ENCODE measurements at places on chromosomes 2 and 18.

DNA sequence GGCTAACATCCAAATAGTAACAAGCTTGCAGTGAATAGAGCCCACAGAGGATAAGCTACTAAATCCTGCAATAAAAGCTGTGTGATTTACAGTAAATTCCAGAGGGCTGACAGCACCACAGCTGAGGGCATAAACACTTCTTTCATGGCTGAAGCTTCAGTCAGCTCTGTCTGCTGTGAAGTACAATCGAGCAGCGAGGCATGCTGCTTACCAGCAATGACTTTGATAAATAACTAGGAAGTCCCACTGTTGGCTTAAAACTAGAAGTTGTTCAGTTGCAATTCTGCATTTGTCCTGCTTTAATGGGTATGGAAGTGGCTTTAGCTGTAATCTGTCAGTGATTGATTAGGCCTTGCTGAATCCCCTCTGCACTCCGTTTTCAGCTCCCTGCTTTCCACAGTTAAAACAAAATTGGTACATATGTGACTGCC, 65.2 kb upstream of the FIGN start:
- DNase-seq, result peak; percentile 39

DNA sequence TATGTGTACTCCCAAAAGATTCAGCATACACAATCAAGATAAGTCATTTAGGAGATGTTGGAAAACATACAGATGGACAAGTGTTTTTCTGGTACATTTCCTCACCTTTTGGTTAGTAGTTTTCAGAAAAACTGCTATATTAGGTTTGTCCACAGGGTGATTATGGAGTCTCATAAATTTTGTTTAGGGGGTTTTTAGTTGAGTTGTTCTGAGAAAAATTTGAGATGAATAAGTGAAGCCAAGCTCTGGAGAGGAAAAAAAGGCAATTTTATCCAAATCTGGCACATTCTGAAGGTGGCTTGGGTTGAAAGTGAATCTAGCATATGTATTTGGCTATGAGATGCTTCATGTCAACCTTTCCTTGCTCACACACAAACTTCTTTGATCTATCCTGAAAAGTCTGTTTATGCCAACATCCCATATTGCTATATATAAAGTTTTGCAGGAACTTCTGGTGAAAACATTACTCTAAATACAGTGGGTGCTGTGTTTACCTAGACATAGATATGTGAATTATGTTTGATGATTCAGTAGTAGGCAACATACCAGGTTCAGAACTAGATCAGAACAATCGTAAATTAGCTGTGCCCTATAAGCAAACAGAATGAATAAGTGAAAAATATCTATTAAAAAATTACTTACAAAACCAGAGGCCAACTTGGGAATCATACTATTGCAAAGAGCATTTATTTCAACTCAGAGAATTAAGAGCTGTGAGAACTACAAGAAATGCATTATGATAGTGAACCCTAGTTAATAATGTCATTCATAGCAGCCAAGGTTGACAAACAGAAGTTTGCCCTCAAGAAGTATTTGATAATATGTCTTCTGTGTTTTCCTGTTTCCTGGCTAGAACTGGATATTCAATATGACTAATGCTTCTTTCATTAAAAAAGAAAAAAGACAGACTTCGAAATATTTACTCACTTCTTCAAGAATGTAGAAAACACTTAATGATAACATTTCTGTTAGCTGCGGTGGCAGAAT, 552.0 kb downstream of the IRS1 start:
- peak; percentile 5 for DNase-seq

GRCh38 chr18:56738184-56738583, 87.0 kb downstream of the WDR7 start:
- DNase-seq, result no peak

DNA sequence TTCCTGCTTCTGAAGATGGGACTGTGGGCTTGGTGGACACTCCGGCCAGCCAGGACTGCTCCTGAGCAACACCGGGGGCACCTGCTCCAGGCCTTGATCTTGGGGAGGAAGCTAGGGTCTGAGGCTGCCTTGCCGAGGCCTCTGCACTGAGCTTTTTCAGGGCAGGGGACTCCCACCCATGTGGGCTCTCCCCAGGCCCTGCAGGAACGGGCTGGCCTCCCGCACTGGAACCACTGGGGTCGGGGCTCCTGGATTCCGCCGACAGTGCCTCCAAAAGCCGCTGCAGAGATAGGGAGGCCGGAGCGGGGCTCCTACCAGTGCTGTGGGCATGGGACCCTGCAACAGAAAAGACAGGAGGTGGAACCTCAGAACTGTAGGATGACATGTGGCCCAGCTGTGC, 7.6 kb upstream of the ADRA2B start:
- DNase-seq, result no peak

- no peak for DNase-seq
Observed at GRCh38 chr2:128179461-128179755, 88.4 kb downstream of the UGGT1 start.

DNA sequence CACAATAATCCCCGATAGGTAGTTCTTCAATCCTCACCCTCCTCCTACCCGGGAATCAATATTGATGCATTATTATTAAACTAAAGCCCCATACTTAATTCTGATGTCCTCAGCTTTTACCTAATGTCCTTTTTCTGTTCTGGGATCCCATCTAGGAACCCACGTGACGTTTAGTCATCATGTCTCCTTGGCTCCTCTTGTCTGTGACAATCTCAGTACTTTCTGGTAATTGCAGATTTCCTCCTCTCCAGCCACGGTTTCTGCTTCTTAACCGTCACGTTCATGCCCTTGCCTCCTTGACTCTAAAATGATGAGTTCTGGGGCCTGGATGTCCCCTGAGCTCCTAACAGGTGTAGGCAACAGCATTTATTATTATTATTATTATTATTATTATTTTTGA, 2.9 kb upstream of the DGKD start:
- no peak for DNase-seq

DNA sequence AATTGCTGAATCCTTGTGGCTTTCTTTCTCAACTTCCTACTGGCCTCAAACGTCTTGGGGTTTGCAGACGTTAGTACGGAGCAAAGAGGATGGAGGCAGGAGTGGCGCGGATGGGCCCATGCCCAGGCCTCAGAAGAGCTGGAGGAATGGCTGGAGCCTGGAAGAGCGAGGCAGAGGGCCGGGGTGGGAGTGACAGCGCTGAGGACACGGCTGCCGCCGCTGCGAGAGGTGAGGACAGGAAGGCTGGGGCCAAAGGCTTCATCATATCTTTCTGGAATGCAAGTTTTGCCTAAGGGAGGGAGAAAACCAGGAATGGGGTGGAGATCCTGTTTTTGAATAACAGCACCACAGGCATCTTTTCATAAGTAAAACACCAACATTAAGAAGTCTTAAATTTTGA, 178.5 kb upstream of the SESTD1 start:
- DNase-seq, result peak; percentile 37

DNA sequence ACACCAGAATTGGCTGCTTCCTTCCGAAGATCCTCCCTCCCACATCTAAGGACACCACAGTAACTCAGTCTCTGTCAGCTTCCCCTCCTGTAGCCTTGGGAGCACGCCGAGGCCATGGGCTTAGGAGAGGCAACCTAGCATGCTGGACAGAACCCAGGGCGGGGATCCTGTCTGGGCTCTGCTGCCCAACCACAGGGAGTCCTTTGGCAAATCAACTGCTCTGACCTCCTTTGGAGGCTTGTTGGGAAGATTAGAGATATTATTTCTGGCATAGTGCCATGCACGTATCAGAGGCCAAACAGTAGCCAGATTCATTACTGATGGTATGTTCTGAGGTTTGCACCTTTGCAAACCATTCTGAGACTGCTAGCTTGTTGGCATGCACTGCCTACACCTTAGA, 262.7 kb upstream of the EPAS1 start:
- peak; percentile 47 for DNase-seq

GRCh38 chr2:159553727-159554126, 62.6 kb downstream of the BAZ2B start:
- DNase-seq, result no peak

DNA sequence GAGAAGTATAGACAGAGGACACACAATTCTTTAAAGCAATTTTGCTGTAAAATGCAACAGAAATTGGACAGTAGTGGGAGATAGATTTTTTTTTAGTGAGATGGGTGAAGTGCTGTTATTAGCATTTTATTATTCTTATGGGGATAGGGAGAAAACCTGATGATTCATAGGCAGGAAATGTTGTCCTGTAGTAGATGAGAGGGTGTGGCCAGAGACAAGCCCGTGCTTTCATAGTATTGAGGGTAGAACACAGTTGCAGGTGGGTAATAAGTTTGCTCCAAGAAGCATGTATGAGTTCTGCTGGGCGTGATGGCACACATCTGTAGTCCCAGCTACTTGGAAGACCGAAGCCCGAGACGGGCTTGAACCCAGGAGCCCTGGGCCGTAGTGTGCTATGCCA, 128.3 kb upstream of the ARHGAP28 start:
- DNase-seq, result no peak

- no peak for DNase-seq
Observed at GRCh38 chr2:110827511-110827910, 95.1 kb downstream of the ACOXL start.

DNA sequence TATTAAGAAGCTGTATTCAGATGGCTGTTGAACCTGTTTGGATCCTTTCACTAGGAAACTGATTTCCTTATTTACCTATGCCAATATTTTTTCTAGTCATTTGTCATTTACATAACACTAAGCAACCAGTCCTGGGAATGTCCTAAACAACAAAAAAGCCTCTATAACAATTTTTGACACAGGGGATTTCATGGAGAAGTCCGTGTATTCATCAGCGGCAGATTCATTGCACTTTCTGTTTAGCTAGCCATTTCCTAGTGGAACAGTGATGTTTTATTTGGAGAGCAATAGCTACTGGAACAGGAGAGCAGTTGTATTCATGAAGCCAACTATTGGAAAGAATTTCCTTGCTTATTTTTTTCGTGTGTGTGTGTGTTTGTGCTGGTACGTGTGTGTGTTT, 604.3 kb upstream of the POU3F3 start:
- DNase-seq, result no peak

GRCh38 chr18:77127769-77128671, 4.6 kb downstream of the MBP start:
- peak; percentile 94 for DNase-seq

- no peak for DNase-seq
Observed at GRCh38 chr2:31785876-31786275, 205.1 kb upstream of the SRD5A2 start.

GRCh38 chr2:217901835-217902378, 100.9 kb downstream of the TNS1 start:
- DNase-seq, result peak; percentile 84

DNA sequence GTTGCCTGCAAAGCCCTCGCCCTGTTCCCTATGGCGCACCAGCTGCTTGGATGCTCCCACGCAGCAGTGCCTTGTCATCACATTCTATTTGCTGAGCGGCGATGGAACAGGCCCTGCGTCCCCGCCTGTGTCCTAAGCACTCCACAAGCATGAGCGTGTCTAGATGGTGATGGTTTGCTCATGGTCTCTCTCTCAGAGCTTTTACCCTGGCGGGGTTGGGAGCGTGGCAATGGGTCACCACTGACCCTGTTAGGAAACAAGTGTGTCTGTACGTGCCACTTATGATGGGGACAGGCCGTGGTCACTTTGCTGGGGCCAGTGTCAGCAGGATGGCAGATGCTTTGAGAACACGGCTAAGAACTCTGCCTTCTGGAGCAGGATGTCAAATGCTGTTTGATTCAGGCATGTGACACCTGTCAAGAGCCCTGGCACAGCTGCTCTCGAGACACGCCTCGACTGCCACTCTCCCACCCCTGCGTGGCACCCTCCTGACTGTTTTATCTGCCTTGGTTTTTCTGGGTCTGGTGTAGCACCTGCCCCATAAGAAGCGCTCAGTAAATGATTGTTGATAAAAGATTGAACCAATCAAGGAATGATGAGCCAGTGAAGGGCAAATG, 44.2 kb downstream of the RRM2 start:
- DNase-seq, result no peak

DNA sequence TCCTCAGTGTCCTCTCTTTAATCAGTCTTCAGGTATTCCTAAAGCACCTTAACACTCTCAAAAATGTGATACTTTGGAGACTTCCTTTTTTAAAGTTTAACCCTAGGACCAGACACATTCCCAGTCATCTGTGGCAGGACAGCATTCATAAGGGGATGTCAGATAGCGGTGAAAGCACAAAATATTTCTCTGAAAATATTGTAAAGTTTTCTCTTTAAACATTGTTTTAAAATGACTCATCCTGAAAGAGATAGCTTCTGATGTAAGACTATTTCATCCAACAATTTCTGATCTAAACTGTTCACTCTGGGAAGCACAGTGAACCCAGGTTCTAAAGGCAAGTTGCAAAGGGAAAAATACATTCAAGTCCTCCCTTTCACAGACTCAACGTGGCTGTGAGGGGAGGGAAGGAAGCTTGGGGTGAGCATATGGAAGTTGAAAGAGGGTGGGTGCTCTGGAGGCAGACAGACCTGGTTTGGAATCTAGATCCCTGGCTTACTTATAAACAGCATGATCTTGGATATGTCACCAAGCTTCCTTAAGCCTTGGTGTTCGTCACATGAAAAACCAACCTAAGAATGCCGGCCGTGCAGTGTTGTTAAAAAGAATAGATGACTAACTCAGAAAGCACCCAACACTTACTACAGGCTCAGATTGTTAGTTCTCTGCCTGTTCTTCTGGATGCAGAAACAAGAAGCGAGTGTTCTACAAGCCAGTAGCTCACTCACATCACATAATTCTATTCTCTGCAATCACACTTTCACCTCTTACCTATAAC, 12.1 kb downstream of the GALNT14 start:
- DNase-seq, result peak; percentile 54

- peak; percentile 75 for DNase-seq
Observed at GRCh38 chr2:176490061-176490861, 221.0 kb downstream of the MTX2 start.

GRCh38 chr2:45470531-45470930, 140.5 kb downstream of the SRBD1 start:
- DNase-seq, result peak; percentile 17

GRCh38 chr2:112465382-112465781, 16.6 kb upstream of the TTL start:
- no peak for DNase-seq

- peak; percentile 66 for DNase-seq
Observed at GRCh38 chr2:11697103-11697871, 27.3 kb upstream of the NTSR2 start.

DNA sequence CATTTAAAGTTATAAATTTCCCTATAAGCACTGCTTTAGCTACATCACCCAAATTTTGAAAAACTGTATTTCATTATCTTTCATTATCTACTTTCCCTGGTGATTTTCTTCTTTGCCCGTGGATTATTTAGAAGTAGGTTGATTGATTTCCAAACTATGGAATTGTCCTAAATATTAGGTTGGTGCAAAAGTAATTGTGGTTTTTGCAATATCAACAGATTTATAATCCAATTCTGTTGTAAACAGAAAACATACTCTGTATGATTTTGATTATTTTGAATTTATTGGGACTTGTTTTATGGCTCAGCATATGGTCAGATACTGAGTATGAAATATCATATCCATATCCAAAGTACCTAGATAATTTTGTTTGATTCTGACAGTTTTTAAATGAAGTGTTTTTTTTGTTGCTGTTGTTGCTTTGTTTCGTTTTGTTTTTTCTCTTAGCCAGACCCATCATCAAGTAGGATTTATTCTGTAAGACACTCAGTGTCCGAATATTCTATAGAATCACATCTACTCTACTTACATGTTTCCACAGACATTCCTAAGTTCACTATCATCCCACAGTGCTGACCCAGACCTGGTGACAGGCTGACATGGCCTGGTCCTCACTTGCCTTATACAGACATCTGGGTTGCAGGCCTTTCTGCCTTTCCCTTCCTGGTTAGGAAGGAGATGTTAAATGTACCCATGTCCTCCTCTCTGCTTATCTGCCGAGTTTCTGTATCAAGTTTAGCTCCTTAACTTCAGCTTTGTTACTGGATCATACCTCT, 2.1 kb upstream of the TRABD2A start:
- peak; percentile 56 for DNase-seq

Measured in fibroblast of skin of scalp (primary cell).